Left cardiac atrium (tissue), 4 donors: ENCODE measurements at places on chromosomes 6 and 20. TPM values are rescaled to one million over a fixed set of nuclear protein-coding genes. Genes with fewer than 3 reads are reported as not detected.
A peak's percentile ranks its signal among the peaks of the same experiment; 100 is the strongest.

SLC25A27 gene
- 16.2 TPM for total RNA-seq

PRL gene
- total RNA-seq = not detected

DNA sequence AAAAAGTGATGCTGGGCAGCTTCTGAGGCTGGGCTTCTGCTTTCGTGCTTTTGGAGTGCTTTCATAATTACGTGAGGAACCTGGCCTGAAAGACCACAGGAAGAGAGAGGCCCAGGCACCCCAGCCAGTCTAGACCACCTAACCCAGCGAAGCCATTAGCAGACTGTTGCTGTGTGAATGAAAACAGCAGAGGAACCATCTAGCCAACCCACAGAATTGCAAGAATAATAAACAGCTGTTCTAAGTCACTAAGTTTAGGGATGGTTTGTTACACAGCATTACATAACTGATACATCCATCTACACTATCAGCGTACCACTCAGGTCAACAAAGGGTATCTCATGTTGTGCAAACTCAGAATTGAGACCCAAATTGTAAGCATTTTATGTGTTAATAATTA lies 34.5 kb downstream of the FGD2 start:
- no peak for DNase-seq

DNA sequence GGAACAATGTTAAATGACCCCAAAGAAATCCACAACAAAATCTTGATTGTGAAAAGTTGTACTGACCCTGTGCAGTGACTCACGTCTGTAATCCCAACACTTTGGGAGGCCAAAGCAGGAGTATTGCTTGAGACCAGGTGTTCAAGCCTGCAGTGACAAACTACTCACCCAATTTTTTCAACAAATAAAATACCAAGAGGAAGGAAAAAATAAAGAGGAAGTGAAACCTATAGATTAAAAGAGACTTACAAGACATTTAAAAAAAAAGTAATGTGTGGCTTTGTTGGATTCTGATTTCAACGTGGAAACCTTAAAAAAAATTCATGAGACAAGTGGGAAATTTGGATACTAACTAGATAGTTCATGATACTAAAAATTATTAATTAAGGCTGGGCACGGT lies 31.9 kb downstream of the GINS1 start:
- no peak for DNase-seq

DNA sequence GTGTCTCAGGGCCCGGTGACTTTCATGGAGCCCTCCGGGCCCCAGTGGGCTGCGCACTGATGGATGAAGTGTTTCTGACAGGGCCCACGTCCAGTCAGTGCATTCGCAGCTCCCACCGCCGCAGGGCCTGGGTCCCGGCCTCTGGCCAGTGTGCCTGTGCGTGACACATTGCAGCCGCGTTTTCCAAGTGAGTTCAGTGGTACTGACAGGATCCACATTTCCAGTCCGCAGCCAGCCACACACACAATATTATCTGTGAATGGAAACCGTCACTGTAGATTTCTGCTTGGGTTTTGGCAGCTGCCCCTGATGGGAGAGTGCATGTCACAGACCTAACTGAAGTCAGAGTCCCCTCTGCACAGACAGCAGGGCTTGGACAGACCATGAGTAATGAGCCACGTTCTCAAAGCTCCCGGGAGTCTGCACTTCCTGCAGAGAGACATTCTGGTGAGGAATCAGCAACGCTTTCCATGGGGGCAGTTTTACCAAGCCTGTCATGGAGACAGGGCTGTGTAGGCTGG lies 171.4 kb downstream of the MYLK4 start:
- peak; percentile 68 for DNase-seq

BPIFB4 gene
- total RNA-seq = not detected

ATP5F1E gene
- total RNA-seq = 125 TPM

SLC22A1 gene
- total RNA-seq = 0.38 TPM

PGK2 gene
- total RNA-seq = not detected

DNA sequence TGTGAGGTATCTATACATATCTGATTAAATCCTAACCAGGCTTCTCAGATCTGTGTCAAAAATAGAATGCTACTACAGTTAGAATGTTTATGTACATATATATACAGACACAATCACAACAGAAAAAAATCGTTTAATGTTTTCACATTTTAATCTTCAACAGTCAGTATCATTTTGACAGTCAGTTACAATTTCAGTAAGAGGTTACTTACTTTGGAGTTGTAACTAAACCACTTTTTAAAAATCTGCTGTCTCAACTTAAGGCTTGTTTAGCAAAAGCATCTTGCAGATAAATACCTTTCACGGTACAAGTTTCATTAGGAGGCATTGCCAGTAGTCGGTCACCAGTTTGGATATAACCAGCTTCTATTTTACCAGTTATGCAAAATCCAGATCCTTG lies 32.3 kb upstream of the ALDH8A1 start:
- DNase-seq = no peak

DNA sequence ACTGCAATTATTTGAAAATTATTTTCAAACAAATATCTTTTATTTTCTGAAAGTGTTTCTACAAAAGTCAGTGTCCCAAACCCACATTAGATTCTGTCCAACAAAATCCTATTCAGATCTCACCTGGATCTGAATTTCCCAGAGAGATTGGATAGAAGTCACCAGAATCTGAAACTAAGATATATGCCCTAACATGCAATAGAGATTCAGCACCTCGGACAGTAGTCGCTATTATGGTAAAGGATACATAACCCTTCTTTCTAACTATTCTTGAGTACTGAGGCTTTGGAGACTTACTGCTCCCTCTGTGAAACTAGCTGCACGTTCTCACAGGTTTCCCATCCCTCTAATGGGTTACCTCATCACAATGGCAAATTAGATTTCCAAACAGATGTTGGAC lies 151.4 kb downstream of the ID4 start:
- no peak for DNase-seq

GGTLC1 gene
- total RNA-seq = not detected

DNA sequence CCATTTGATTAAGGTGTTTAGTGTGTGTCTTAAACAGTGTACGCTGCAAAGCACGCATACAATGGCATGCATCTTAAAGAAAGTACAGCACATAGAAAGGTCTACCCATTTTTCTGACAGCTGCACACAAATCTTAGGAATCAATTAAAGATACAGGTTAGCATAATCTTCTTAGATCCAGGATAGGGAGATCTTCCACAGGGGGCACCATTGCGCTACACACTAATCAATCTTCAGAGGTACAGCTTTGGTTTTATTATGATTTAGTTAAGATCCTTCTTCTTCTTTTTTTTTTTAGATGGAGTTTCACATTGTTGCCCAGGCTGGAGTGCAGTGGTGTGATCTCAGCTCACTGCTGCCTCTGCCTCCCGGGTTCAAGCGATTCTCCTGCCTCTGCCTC lies 63.7 kb upstream of the BEND3 start:
- DNase-seq = no peak

GRCh38 chr6:115601064-115601463 lies 459.6 kb downstream of the FRK start:
- no peak for DNase-seq

DNA sequence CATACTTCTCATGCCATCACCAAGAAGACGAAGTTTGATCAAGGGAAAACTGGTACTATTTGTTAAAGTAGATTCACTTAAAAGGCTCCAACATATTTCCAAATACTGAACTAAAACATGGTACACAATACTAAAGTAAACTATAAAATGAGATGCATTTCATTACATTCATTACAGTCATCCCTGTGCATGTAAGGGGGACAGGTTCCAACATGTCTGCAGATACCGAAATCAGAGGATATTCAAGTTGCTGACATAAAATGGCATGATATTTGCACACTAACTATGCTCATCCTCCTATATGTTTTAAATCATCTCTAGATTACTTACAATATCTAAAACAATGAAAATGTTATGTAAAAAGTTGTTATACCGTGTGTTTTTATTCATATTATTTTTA lies 893.9 kb upstream of the MANEA start:
- no peak for DNase-seq

- DNase-seq = no peak
These were observed 9.6 kb downstream of the KCNQ5 start for GRCh38 chr6:72631480-72631879.

DNA sequence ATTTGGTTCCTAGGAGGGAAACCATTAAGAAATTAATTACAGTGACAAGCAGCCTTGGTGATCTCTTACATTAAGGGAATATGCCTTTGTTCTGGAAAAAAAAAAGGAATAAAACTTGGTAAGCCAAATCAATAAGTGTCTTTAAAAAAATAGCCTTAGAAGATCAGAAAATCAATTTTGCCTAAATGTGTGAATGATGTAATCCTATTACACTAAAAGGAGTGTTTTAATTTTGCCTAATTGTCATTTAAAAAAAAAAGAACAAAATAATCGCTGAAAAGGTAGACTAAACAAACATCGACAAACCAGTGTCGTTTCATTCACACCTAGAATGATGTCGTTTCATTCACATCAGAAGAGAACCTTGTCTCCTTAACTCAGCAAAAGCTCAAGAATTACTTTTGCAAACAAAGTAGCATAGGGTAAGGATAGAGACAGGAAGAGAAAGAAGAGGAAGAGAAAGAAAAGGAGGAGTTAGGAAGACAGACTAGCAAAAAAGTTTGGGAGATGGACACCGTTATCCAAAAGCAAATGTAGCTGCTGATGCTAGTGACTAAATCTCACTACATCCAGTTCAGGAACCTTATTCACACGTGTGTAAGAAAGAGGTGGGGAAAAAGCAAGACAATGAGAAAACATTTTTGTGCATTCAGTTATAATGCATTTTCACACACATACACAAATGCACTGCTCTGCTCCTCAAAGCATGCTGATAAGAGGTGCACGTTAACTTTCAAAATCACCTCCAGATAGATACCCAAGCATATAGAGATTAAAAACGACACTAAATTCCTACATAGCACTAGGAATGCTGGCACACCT lies 60.6 kb downstream of the HIVEP2 start:
- no peak for DNase-seq

- DNase-seq = no peak
These were observed 88.3 kb upstream of the COL21A1 start for GRCh38 chr6:56335726-56336125.

GATA5 gene
- 9.3 TPM for total RNA-seq

DNA sequence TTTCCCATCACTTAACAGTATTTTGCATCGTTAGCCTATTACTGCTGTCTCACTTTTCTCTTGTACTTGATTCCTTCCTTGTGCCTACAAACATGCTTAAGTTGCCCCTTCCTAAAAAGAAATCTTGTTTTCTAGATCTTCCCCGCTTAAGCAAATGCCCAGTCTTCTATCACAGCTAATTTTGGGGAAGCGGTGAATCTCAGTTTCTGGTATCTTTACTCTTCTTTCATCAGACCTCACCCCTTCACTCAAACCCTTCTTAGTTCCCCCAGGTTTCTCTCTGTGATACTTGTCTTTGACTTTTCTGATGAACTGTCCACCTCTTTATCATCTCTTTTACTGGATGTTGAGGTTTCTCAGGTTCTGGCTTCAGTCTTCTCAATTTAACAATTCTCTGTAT lies 14.2 kb downstream of the VAPB start:
- no peak for DNase-seq

SRPK1 gene
- total RNA-seq = 23.1 TPM

DNA sequence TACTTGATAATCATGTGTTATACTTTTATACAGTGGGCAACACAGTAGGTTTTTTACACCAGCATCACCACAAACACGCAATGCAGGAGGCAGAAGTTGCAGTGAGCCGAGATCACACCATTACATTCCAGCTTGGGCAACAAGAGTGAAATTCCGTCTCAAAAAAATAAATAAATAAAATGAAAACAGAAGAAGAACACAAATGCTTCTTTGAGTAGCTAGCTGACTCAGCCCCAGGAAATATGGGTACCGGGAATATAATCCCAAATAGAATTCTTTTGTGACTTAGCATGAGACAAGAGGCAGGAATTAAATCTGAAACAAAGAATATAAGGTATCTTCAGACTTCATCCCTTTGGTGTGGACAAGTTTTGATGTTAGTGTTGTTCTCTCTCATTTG lies 164.2 kb upstream of the ATXN1 start:
- no peak for DNase-seq

GRCh38 chr6:1296542-1296941 lies 15.4 kb upstream of the FOXQ1 start:
- no peak for DNase-seq

- no peak for DNase-seq
These were observed 32.1 kb downstream of the SF3B5 start for GRCh38 chr6:144063246-144063743.

GRCh38 chr6:12423832-12424231 lies 133.7 kb downstream of the EDN1 start:
- DNase-seq = no peak

GRCh38 chr6:26502626-26503025 lies 2.5 kb downstream of the BTN1A1 start:
- DNase-seq = no peak

- no peak for DNase-seq
These were observed 538.5 kb downstream of the BMP2 start for GRCh38 chr20:7305976-7306375.

PNPLA1 gene
- not detected for total RNA-seq

RFX6 gene
- total RNA-seq = not detected

DNA sequence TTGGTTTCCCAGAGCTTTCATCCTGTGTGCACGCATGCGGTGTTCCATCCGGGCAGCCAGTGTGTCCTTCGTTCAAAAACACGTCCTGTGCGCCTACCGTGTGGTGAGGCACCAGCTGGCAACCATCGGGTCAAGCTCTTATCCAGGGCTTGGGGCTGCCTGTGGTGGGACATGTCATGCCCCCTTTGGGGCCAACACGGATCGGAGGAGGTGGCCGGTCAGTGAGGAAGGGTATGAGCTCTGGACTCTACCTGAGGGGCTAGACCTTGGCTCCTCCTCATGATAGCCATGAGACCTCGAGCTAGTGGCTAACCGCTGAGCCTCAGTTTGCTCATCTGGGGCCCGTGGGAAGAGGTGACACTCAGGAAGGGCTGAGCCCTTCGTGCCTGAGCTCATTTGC lies 158.5 kb upstream of the PMEPA1 start:
- DNase-seq = no peak

DNA sequence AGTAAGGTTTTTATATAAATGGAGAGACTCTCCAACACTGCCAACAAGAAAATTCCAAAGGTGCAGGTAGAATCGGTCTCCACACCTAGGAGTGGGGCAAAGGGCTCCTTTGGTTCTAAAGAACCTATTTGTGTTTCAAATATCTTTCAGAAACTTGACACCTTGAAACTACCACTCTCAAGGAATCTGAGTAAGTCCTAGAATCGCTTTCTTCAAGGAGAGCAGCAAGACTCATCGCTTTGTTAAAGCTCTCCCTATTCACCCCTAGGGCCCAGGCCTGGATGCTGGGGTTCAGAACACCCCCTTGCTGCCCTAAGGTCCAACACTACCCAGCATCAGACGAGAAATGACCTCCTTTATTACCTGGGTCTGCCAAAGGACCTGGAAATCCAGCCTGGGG lies 2.0 kb downstream of the CLIC5 start:
- DNase-seq = no peak

- peak; percentile 67 for DNase-seq
These were observed 321.1 kb downstream of the SYNE1 start for GRCh38 chr6:152316024-152316423.

OR2H1 gene
- not detected for total RNA-seq

HCRTR2 gene
- total RNA-seq = not detected

GRCh38 chr20:35730583-35731468 lies 11.2 kb downstream of the RBM39 start:
- DNase-seq = no peak

COL12A1 gene
- 23.2 TPM for total RNA-seq
